ENCODE measurements at places on chromosomes 4 and X.

- DNase-seq = no peak
Observed at GRCh38 chr4:174402470-174403176, 118.9 kb downstream of the CEP44 start.

GRCh38 chrX:136967966-136968365, 65.8 kb downstream of the GPR101 start:
- no peak for DNase-seq

DNA sequence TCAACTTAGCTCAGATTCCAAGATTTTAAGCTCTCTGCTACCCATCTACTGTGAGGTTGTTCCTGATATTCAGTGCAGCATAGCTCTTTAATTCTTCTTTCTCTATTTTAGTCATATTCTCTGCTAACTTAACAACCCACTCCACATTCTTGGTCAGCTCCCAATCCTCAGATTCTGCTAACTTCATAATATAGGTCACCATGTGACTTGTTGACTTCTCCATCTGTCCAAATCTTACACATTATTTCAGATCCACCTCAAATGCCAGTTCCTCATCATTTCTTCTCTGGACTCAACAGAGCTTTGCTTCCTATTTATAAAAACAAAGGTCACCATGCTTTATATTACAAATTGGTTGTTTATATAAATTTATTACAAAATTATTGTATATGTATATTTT, 29.3 kb upstream of the RXFP1 start:
- DNase-seq = no peak

DNA sequence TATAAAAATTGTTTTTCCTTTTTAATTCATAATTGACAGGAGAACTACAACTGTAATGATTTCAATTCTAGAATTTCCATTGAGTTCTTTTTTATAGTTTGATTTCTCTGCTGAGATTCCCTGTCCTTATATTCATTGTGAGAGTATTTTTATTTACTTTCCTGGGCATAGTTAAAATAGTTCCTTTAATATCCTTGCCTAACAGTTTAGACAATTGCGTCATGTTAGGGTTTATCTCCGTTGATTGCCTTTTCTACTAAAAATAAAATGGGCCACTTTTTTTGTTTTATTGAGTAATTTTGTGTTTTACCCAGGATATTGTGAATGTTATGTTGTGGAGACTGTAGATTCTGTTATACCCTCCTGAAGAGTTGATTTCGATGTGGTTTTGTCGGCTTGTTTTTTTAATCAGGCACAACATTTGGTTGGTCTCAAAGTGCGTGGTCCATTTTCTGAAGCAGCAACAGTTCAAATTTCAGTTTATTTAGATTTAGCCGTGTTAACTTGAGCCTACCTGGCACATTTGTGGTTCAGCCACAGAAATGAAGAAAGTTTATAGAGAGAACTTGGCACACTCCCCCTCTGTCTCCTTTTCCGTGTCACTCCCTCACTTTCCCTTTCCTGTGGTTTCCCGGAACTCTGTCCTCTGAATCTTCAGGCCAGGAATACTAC, 16.0 kb upstream of the PRRG1 start:
- DNase-seq = no peak

DNA sequence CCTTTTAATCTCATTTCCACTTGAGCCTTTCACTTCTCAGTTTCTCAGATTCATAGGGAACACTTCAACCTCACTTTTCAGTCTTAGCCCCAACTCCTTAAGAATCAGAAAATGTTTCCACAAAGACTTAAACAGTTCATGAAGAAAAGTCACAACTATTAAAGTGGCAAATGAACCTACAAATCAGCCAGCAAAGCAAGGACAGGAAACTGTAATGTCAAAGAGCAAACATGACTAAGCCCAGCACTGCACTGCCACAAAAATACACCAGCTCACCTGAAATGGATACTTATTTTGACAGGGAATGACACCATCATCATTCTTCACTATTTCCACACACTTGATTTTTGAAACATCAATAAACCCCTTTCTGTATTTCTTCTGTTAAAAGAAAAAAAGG, 41.8 kb upstream of the TXK start:
- DNase-seq = no peak

DNA sequence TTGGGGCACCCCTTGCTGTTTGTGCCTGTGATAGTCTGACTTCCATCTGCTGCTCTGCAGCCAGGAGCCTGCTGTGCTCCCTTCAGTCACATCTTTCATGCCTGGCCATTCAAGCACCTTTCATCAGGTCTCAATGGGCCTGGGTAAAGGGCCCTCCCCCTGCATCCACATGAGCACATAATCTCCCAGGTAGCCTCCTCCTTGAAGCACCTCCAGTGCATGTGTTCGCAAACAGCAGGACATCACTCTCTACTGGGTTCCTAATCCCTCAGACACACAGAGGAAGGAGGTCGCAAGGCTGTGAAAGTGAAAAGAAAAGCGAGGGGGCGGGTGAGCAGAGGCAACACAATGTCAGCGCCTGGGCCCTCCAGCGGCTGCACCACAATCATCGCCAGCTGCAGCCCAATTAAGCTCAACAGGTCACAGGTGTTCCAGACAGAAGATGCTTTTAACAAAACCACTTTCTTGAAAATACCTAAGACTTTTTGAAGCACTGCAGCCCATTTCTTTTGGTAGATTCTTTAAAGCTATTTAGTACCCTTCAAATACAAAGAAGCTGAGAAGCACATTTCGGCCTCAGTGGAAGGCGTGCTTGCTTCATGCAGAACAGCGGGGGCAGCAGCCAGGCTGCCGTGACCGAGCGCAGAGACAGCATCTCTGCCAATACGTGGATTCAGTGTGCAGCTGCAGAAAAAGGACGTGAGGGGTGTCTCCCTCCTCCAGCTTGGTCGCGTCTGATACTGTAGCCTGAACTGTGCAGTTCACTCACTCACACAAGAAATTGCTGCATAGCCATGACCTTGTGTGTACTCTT, 92.2 kb upstream of the SPRY1 start:
- DNase-seq = peak; percentile 77

- peak; percentile 3 for DNase-seq
Observed at GRCh38 chrX:116961872-116962582, 499.3 kb upstream of the CT83 start.

DNA sequence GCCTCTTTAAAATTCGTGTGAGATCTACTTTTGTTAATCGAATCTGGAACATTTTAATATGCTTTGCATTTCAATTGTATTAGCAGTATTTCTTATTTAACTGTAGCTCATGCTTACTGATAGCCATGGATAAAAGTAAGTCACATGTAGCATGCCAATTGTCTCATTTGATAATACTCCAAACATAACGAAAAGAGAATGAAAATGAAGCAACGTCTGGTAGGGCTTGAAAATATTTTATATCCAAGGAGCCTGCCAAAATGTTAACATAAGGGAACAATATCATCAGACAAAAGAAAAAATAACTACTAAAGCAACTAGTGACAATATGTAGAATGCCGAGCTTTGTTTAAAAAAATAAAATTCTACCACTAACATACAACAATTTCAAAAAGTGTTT, 94.1 kb upstream of the MID1 start:
- no peak for DNase-seq

DNA sequence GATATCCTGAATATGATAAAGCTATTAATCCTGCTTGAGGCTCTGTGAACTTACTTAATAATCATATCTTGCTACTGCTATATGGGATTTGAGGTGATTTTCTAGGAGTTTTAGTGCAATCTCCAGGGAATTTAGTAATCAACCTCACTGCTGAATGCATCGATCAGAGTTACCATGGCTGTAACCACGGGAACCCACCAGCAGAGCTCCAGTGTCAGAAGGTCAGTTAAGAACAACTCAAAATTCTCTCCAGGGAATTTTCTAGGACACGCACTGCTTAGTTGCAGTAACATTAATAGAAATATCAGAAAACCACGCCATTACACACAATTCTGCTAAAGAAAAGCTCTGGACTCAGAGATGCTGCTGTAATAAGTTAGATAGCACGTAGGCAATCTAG, 1477.2 kb upstream of the TENM3 start:
- DNase-seq = no peak

DNA sequence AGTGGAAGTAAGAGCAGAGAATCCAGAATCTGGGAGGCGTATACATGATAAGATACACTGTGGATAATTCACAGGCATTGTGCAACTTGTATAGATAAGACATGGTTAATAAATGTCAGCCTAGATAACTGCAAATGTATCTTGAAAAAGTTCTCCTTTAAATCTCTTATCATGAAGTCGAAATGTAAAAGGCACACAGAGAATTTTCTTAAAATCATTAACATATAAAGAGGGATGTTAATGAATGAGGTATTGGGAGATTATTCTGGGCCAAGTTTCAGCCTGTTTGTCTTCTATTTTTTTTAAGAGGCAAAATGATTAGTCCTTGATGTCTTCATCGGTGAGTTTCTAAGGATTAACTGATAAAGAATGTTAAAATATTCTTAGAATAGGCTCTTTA, 835 bp downstream of the TDO2 start:
- DNase-seq = no peak

DNA sequence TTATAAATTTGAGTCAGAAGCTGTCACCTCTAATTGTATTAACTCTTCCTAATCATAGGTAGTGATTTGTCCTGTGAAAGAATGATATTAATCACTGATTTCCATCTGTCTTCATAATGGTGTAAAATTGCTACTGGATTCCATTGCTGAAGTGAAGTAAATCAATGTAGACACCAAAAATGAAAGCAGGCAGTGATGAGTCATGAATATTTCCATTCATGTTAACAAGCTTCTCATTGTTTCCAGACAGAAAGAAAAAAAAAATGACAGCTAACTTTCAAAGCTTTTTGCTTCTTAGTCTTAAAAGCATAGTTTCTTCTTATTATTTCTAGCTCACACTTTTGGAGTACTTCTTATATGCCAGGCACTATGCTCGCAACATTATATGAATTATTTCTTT, 21.5 kb downstream of the FAM114A1 start:
- no peak for DNase-seq

GRCh38 chr4:176054942-176055341, 10.7 kb upstream of the WDR17 start:
- DNase-seq = no peak

DNA sequence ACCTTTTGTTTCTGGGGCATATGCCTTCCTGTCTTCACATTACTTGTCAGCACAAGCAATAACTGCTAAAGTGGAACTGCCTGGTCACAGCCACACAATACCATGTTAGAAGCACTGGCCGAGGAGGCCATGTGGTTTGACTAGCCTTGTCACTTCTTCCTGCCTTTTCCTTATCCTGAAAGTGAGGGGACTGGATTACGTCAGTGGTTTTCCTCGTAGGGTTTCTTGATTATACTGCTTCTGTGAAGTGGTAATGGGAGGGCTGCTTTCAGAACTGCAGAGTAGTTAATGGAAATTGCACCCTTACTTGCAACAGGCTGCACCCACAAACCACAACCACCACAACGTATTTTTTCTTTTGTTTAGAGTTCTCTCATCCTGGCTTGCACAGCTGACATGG, 26.6 kb downstream of the ZRSR2 start:
- DNase-seq = no peak

DNA sequence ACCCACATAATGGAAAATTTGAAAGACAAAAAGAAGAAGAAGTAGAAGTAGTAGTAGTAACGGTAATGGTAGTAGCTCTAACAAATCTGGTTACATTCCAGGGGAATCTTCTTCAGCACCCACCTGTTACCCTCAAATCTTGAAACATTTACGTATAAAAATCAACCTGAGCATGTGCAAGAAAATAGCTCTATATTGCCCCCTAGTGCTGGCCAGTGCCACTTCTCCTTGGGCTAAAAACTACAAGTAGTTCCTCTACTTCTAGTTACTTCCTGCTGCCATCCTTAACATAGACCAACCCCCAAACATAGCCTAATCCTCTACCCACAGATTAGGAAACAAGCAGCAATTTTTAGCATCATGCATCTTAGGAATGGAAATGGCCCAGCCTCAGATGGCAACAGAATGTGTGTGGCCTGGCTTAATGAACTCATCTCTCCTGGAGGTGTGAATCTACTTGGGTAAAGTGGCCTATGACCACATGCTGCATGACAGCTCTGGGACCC, 3.1 kb downstream of the PDGFC start:
- no peak for DNase-seq

- no peak for DNase-seq
Observed at GRCh38 chr4:74353858-74354257, 11.1 kb upstream of the EREG start.

- no peak for DNase-seq
Observed at GRCh38 chr4:15003401-15003890, 1.2 kb downstream of the CPEB2 start.

- no peak for DNase-seq
Observed at GRCh38 chr4:105979506-105979905, 84.2 kb downstream of the NPNT start.

GRCh38 chr4:147760176-147760575, 28.3 kb downstream of the ARHGAP10 start:
- DNase-seq = peak; percentile 31

- DNase-seq = no peak
Observed at GRCh38 chrX:111460607-111461006, 48.6 kb upstream of the DCX start.

DNA sequence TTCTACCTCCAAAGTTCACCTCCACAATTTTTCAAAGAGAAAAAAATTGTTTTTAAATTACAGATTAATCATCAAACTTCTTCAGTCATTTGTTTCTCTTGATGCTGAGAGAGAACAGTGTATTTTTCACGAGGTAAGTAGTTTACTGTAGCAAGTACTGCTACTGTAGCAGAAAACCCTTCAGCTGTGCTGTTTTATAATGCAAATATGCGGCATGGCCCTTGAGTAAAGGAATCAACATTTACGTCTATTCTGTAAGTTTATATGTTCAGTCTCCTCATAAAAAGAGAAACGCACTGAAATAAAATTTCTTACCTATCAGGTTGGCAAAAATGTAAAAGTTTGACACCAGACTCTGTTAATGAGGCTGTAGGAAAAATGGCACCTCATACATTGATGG, 399.0 kb downstream of the NKX6-1 start:
- DNase-seq = no peak

DNA sequence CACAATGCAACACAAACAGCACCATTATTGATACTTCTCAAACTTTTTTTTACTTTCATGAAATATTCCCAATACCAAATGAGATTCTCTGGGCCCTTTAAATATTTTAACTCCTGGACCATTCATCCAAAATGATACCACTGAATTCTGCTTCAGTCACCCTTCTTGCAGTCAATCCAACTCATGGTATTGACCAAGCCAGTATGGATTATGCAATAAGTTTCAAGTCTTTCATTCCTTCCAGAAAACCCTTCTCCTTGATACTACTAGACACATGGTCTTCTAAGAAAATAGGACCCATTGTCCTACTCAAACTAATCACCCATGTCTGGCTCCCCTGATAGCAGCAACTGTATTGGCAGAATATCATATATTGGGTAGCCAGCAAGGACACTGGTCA, 23.0 kb downstream of the ZNF721 start:
- DNase-seq = no peak
